ENCODE measurements at places on chromosomes 4 and X.

DNA sequence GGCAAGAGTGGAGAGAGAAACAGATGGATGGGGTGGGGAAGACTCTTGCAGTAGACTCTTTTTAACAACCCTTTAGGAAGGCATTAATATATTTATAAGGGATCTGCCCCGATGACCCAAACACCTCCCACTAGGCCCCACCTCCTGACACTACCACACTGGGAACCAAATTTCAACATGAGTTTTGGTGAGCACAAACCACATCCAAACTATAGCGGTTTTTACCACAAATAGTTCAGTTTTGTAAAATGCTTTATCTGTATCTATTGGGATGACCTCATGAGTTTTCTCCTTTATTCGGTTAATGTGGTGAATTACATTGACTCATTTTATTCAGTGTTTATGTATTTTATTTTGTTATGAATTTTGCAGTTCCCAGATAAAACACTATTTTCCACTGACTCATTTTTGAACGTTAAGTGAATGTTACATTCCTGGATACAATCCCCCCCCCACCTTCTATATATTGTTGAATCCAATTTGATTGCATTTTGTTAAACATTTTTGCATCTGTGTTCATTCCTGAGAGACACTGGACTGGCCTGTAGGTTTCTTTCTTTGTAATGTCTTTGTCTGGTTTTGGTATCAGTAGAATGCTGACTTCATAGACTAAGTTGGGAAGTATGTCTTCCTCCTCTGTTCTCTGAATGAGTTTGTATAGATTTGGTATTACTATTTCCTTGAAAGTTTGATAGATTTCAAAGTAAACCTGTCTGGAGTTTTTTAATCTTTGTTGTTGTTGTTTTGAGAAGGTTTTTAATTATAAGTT is 13.9 kb upstream of the CPLX1 start:
- H3K27ac ChIP-seq, result no peak overlapping the region
- DNase-seq, result no peak
- H3K4me1 ChIP-seq, result peaks cover 1% of the 10 kb centered on the region
- H3K4me3 ChIP-seq, result no peak overlapping the region

DNA sequence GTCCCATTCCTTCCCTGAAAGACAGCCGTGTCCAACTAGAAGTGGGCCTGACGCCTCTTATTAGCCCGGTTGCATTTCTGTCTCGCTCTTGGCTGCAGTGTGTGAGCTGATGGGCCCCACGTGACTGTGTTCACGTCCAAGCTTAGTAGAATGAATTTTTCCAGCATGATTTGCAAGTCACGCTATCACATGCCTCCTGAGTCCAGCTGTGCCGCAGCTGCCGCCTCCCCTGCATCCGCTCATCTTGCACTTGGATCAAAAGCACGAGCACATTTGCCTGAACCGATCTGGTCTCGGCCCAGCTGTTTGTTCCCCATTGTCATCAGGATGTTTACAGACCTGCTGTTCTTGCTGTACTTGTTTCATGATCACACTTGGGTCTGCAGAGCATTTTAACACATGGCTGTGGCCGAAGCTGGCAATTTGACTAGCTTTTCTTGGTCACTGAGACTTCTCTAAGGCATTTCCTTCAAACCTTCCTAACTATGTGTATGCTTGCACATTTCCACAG is 126.5 kb downstream of the KIT start:
- DNase-seq, result no peak
- no peak overlapping the region for H3K27ac ChIP-seq

DNA sequence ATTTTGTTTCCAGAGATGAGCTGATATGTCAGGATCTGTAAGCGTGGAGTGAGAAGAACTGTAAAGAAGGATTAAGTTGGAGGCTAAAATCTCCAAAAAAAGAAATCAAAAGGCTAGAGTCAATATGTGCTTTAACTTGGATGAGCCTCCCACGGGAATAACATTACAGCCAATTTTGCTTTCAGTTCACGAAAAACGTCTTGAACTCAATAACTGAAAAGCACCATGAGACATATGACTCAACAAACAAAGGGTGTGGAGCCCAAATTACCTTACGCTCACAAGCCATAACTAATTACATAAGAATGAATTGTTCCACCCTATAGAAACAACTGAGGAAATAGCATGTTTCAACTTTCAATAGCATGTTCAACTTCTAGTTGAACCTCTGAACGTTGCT is 22.3 kb downstream of the TMPRSS11D start:
- H3K27me3 ChIP-seq, result peaks cover 11% of the 10 kb centered on the region
- no peaks in the 10 kb centered on the region for H3K4me1 ChIP-seq
- H3K4me3 ChIP-seq, result no peak overlapping the region
- DNase-seq, result no peak

- no peaks in the 10 kb centered on the region for H3K36me3 ChIP-seq
- H3K27ac ChIP-seq, result no peak overlapping the region
- H3K4me3 ChIP-seq, result no peak overlapping the region
- H3K27me3 ChIP-seq, result no peaks in the 10 kb centered on the region
- H3K4me1 ChIP-seq, result no peaks in the 10 kb centered on the region
Measured at GRCh38 chr4:61995717-61996340, 795.7 kb downstream of the ADGRL3 start.

- H3K4me1 ChIP-seq, result peaks cover 10% of the 10 kb centered on the region
- H3K4me3 ChIP-seq, result no peak overlapping the region
- H3K27me3 ChIP-seq, result no peaks in the 10 kb centered on the region
- DNase-seq, result no peak
Measured at GRCh38 chrX:19906293-19906692, 18.9 kb upstream of the SH3KBP1 start.

- H3K27me3 ChIP-seq, result no peaks in the 10 kb centered on the region
- peaks cover 10% of the 10 kb centered on the region for H3K36me3 ChIP-seq
- no peak overlapping the region for H3K27ac ChIP-seq
- DNase-seq, result no peak
- peaks cover 26% of the 10 kb centered on the region for H3K4me1 ChIP-seq
Measured at GRCh38 chr4:3075652-3075981, 1.1 kb downstream of the HTT start.

GRCh38 chr4:168874083-168874482 is 136.0 kb downstream of the CBR4 start:
- no peak overlapping the region for H3K4me3 ChIP-seq
- H3K4me1 ChIP-seq, result peaks cover 2% of the 10 kb centered on the region
- no peaks in the 10 kb centered on the region for H3K36me3 ChIP-seq
- H3K27ac ChIP-seq, result no peak overlapping the region
- DNase-seq, result no peak
- peaks cover 66% of the 10 kb centered on the region for H3K27me3 ChIP-seq

- H3K4me3 ChIP-seq, result no peak overlapping the region
- DNase-seq, result no peak
- no peak overlapping the region for H3K27ac ChIP-seq
- no peaks in the 10 kb centered on the region for H3K27me3 ChIP-seq
Measured at GRCh38 chrX:43939187-43939926, 33.8 kb downstream of the NDP start.

DNA sequence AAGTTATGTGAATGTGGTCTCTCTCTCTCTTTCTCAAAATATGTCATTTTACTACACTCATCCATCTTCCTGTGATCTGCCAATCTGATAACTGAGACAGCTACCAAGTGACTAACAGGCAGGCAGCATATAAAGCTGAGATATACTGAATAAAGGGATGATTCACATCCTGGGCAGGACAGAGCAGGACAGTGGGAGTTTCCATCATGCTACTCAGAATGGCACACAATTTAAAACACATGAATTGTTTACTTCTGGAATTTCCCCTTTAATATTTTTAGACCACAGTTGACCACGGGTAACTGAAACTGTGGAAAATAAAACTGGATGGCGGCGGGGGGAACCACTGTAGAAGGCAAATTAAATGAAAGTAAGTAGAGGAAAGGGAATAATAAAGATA is 58.6 kb upstream of the DCTD start:
- peaks cover 7% of the 10 kb centered on the region for H3K4me1 ChIP-seq
- peak overlapping the region; percentile 39 for H3K27ac ChIP-seq
- H3K4me3 ChIP-seq, result no peak overlapping the region
- peak; percentile 14 for DNase-seq
- peaks cover 42% of the 10 kb centered on the region for H3K27me3 ChIP-seq

- H3K27me3 ChIP-seq, result no peaks in the 10 kb centered on the region
- peak; percentile 73 for DNase-seq
Measured at GRCh38 chr4:38132107-38132673, 172.0 kb downstream of the PTTG2 start.

- no peak overlapping the region for H3K27ac ChIP-seq
- H3K4me3 ChIP-seq, result no peak overlapping the region
- H3K36me3 ChIP-seq, result no peaks in the 10 kb centered on the region
- H3K4me1 ChIP-seq, result no peaks in the 10 kb centered on the region
- H3K27me3 ChIP-seq, result no peaks in the 10 kb centered on the region
Measured at GRCh38 chr4:184836613-184837012, 10.8 kb upstream of the ACSL1 start.

GRCh38 chr4:74567981-74568380 is 123.0 kb downstream of the AREG start:
- H3K27me3 ChIP-seq, result peaks cover 15% of the 10 kb centered on the region

- no peaks in the 10 kb centered on the region for H3K27me3 ChIP-seq
- H3K27ac ChIP-seq, result no peak overlapping the region
- H3K4me3 ChIP-seq, result no peak overlapping the region
- no peaks in the 10 kb centered on the region for H3K4me1 ChIP-seq
- no peak for DNase-seq
Measured at GRCh38 chrX:16171039-16171438, 3.8 kb downstream of the MAGEB17 start.

GRCh38 chr4:67680581-67681222 is 20.3 kb downstream of the UBA6 start:
- no peak overlapping the region for H3K4me3 ChIP-seq
- H3K4me1 ChIP-seq, result peaks cover 21% of the 10 kb centered on the region
- DNase-seq, result no peak
- no peaks in the 10 kb centered on the region for H3K27me3 ChIP-seq
- H3K36me3 ChIP-seq, result peaks cover 34% of the 10 kb centered on the region
- no peak overlapping the region for H3K27ac ChIP-seq

GRCh38 chr4:110211007-110211769 is 12.8 kb upstream of the ELOVL6 start:
- H3K27me3 ChIP-seq, result no peaks in the 10 kb centered on the region
- peaks cover 3% of the 10 kb centered on the region for H3K4me1 ChIP-seq
- no peak for DNase-seq
